IPS-NIHi11 (cell line): ENCODE measurements at places on chromosomes 7 and 10.

GRCh38 chr10:78813998-78814399 lies 254.8 kb upstream of the ZMIZ1 start:
- DNase-seq, result no peak

- no peak for DNase-seq
Measured at GRCh38 chr10:13829790-13830189, 243.0 kb downstream of the PRPF18 start.

DNA sequence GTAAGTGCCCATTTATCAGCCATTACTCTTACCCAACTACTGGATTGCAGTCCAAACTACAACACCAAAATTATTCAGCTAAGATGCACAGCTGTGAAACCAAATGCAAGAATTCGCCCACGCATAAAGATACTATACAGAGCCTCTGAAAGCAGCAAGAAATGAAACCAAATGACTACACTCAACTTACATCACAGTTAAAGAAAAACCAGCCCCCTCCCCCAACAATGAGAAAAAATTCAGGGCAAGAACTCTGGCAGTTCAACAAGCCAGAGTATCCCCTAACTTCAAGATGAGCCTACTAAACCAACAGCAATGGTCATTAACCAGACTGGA lies 209.1 kb upstream of the VWC2 start:
- DNase-seq, result no peak

- no peak for DNase-seq
Measured at GRCh38 chr10:117536866-117537435, 5.6 kb upstream of the EMX2 start.
